ENCODE measurements at places on chromosomes 2 and 18.

DNA sequence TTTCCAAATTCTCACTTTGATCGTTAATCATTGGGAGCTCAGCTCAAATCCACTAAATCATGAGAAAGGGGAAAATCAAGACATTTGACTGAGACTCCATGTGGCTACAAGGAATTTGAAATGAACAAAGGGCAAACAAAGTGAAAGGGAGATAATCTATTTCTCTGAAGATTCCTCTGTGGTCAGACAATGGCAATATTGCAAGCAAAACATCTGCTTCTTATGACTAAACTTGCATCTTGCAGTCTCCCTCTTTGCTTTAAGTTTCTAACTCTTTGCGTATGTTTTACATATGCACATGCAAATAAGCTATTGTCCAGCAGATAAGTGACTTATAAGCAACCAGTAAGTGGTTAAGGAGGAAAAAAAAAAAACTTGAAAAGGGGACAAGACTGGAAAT is 299.1 kb upstream of the NXPH2 start:
- no peak for DNase-seq

DNA sequence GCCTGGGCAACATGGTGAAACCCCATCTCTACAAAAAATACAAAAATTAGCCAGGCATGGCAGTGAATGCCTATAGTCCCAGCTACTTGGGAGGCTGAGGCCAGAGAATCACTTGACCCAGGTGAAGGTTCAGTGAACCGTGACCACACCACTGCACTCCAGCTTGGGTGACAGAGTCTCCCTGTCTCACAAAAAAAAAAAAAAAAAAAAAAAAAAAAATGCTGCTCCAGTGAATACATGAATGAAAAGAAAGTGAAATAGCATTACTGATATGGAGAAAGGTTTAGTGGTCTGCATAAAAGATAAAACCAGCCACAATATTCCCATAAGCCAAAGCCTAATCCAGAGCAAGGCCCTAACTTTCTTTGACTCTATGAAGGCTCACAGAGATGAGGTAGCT is 44.5 kb downstream of the METTL8 start:
- no peak for DNase-seq

DNA sequence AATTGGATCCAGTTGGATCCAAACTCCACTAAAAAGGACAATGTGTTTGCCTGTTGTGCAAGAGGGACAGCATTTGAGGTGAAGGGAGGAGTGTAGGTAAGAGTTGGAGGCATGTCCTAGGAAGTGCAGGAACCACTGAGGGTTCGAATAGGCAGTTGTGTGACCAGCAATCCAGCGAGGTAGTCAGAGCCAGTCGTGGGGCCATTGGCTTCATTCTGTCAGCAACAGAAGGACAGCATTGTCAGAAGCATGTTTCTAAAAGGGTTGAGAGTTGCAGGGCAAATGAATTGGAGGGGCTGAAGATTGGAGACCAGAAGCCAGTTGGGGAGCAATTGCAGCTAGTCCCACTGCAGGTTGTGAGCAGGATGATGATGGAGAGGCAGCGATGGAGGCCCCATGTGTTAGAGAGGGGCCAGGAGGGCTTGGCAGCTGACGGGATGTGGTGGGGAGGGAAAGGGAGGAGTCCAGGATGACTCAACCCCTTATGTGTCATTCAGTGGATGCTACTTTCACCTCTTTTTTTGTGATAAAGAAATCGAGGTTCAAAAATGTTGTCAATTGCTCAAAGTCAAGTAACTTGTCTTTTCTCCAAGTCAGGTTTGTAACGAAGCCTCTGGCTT is 96.7 kb upstream of the SIX3 start:
- no peak for DNase-seq

- no peak for DNase-seq
Measured at GRCh38 chr18:49178321-49178720, 227.6 kb upstream of the SMAD7 start.

DNA sequence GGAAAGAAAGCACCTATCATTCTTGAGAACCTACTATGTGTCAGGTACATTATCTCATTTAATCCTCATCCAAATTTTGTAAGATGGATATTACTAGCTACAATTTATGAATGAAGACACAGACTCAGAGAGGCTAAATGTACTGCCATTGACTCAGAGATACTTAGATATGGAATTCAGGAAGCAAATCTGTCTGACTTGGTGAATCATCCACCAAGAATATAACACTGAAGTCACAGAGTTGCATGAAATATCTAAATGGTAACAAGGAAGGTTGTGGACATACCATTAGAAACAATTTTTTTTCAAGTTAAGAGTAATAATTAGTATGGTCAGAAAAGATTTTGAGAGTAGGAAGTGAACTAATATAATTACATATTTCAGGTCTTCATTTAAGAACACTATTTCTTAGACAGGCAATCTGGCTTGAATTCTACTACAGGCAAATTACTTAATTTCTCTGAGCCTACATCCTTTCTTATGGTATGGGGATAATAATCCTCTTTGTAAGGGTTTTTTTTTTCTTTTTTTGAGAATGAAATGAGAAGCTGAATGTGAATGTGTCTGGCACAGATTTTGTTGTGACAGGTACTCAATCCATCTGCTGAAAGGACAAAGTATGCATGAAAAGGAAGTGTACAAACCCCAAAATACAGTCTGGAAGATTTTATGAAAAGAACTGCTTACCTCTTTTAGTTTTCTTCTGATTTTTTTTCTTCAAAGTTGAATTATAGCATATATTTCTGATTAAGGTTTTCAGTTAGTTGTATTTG is 14.8 kb upstream of the C2orf66 start:
- no peak for DNase-seq

GRCh38 chr2:23107327-23107941 is 277.5 kb upstream of the KLHL29 start:
- no peak for DNase-seq

DNA sequence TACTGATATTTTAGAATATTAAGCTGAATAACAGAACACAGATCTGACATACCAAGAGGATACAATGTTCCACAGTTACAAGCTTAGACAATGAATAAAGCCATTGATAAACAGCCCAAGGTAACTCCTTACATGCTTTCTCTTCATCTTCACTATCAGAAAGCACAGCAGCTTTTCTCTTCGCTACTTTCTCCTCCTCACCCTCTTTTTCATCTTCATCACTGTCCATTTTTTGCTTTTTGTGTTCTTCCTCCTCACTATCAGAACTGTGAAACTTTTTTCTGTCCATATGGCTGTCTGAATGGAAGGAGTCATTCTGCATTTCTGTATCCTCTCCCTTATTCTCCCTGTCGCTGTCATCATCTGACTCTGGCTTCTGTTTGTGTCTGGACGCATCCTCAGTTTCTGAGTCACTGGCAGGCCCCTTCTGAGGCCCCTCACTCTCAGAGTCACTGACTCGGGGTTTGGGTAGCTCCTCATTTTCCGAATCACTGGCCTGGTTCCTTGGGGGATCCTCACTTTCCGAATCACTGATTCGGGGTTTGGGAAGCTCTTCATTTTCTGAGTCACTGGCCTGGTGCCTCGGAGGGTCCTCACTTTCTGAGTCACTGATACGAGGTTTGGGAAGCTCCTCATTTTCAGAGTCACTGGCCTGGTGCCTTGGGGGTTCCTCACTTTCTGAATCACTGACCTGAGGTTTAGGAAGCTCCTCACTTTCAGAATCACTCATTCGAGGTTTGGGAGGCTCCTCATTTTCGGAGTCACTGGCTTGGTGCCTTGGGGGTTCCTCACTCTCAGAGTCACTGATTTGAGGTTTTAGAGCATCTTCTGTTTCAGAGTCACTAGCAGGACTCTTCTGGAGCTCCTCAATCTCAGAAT is 21.5 kb downstream of the IWS1 start:
- DNase-seq, result no peak

DNA sequence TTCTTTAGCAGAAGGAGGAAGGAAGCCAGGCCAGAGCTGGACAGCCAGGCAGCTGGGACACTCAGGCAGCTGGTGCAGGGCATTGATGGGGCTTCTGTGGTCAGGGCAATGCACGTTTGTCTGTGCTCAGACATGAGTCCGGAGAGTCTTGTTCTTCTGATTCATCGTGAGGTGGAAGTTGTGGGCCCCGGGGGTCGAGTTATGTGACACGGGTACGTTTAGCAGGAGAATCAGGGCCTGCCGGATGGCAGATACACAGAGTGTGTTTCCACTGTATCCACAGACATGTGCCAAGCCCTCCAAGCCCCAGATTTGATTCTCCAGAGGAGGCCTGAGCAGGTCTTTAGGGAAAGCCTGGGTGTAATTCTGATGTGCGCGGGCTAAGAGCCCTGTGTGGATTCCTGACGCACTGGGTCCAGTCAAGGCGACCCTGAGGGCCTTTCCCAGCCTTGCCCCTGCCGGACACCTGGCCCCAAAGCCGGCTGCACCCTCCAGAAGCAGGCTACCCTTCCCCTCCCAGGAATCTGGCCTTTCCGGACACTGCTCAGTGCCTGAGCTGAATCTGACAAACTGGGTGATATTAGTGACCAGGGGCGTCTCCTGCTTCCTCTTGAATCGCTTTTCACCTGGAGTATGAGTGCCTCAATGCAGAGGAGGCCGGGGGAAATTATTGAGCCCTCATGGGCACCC is 10.1 kb downstream of the ARHGEF4 start:
- no peak for DNase-seq

DNA sequence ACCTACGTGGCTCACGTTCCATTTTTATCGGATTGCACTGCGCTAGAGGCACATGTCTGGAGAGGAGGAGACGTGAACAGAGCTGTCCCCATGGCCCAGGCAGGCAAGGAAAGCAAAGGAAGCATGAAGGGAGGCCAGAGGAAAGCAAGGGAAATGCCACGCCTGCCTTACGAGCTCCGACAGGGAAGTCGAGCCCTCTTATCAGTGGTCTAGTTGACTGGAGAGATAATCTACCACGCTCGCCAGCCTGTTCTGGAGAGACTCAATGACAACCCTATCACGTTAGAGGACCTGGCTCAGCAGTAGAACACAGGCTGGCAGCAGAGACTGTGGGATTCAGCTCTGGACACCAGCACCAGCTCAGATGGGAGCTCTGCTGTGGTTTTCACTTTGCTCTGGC is 202.6 kb upstream of the ID2 start:
- peak; percentile 22 for DNase-seq

DNA sequence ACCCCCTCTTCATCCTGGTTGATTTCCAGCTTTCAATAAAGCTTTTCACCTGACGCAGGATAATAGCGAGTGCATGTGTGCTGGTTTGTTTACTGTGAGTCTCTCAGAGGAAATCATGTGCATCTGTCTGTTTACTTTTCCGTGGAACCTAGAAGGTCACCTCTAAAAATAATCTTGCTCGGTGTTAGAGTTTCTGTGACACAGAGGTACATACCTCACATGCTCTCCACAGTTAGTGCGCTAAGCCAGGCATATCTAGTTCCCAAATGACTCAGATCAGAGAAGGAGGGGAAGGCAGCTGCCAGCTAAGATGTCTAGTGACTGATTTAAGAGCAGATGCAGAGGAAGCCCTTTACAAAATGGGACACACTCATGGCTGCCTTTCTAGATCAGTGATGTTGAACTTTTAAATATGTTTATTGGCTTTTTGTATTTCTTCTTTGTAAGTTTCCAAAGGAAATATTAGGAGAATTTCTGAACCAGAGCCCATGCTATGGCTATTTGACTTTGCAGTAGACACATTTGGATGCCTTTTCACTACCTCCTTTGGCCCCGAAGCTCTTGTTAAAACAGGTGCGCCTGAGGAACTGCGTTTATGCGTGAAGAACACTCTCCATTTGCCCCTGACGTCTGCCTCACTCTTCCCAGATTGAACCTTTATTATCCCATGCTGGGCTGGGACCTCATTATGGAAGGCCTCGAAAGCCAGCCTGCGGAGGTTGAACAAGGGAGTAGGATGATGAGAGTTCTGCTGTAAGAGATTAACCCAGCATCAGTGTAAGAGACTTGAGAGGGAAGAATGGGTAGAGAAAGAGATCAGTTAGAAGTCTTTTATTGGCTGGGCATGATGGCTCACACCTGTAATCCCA is 145.6 kb downstream of the FAM161A start:
- no peak for DNase-seq

DNA sequence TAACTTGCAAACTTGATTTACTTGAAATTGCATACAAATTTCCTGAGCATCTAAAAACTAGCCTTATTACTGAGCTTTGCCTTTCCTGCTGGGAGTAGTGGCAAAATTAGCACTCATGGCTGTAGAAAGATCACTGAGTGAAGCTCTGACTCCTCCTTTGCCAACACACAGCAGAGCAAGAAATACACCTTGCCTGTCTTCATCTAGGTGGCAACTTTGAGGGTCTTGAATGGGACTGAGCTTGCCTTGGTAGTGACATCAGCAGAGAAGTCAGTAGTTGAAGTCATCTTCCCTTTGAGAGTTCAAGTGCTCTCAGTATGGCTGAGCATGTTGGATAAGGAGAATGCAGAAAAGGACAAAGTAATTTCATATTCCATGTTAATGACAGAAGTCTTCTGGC is 5.9 kb downstream of the RRM2 start:
- DNase-seq, result no peak

GRCh38 chr2:10014418-10015190 is 28.7 kb upstream of the KLF11 start:
- DNase-seq, result no peak

DNA sequence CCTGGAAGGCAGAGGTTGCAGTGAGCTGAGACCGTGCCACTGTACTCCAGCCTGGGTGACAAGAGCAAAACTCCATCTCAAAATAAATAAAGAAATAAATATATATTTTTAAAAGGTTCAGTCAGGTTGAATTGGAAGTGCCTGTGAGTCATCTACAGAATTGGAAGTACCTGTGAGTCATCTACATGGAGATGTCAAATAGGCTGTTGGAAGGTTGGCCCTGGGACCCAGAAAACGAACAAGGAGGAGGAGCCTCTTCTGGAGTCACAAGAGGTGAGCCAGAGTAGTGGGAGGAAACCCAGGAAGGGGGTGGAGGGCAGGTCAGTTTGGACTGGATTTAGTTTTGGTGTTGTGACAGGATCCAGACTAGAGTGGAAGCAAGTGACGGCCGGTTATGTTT is 15.2 kb upstream of the SCYGR1 start:
- no peak for DNase-seq

GRCh38 chr2:28228434-28228995 is 164.1 kb upstream of the FOSL2 start:
- no peak for DNase-seq

DNA sequence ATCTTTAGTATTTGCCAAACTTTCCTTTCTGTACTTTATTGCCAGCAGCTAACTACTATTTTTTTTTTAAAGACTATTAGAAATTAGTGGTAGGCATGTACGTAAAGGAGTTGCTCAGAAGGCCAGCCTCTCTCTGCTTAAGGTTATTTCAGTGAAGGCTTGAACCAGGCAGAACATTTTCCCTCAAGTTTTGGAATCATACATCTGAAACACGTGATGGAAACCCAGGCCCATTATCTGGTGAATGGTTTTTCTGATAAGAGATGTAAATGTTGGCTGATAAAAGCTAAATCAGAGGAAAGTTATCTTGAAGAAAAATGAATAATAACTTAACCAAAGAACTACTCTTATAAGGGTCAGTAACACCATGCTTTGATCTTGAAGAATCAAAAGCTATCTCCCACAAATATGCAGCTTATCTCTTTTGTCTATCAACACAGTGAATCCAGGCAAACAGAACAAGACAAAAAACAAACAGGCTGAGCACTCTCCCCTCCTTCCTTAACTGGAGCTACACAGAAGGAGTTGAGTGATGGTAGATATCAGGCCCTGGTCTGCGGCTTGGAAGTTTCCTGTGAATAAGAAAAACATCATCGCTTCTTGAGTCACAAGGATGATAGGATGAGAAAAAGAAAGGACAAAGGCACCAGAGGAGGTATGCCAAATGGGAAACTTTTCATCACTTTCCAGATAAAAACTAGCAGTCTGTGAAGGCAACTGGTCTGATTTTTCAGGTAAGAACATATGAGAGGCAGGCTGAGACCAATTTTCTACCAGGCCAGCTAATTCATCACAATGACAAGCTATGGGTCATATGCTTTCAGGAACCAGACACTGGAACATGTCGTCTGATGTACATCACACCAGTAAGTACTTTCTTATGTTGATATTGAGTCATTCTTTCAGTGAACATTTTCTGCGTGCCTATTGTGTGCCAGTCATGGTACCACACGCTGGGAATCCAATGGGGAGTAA is 88.4 kb upstream of the STK17B start:
- no peak for DNase-seq
